Heart right ventricle (tissue), 16 donors: ENCODE measurements at places on chromosomes 3 and 15. TPM values are rescaled to one million over a fixed set of nuclear protein-coding genes. Genes with fewer than 3 reads are reported as not detected.

GRCh38 chr3:150385296-150386242 is 22.5 kb upstream of the TSC22D2 start:
- H3K4me1 ChIP-seq = peaks cover 27% of the 10 kb centered on the region
- H3K27me3 ChIP-seq = no peaks in the 10 kb centered on the region

GRCh38 chr3:160232014-160232413 is 6.8 kb downstream of the C3orf80 start:
- no peak overlapping the region for H3K27ac ChIP-seq
- DNase-seq = no peak
- peaks cover 42% of the 10 kb centered on the region for H3K27me3 ChIP-seq
- H3K4me1 ChIP-seq = peaks cover under 1% of the 10 kb centered on the region
- no peak overlapping the region for H3K4me3 ChIP-seq

DNA sequence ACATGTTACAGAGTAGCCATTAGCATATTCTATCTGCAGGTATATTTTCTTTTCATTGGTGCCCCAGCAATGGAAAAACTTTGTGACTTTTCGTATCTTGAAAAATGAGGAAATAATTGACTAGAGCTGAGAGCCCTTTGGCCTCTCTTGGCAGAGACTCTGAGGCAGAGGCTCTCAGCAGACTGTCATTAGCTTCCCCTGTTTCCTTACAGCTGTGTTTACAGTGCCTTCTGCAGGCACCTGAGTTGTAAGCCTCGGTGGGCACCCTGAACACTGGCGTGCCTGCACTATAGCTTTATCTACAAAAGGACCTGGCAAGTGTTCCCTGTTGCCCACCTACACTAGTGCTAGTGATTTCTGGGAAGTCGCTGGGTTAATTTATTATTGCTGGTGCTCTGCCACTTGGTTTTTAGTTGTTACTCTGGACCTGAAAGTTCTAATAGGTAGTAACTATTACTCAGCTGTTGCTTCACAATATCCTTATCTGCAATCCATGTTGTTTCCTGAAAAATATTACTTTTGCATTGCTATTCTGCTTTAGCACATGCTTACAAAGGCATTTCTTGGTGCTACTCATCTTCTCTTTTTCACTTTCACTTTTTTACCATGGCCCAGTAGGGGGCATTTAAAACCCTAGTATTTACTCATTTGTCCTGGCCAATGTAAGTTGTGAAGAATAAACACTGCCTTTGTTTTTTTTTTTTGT is 7.8 kb upstream of the GPR171 start:
- no peak overlapping the region for H3K27ac ChIP-seq
- H3K36me3 ChIP-seq = no peaks in the 10 kb centered on the region
- H3K4me1 ChIP-seq = no peaks in the 10 kb centered on the region

DNA sequence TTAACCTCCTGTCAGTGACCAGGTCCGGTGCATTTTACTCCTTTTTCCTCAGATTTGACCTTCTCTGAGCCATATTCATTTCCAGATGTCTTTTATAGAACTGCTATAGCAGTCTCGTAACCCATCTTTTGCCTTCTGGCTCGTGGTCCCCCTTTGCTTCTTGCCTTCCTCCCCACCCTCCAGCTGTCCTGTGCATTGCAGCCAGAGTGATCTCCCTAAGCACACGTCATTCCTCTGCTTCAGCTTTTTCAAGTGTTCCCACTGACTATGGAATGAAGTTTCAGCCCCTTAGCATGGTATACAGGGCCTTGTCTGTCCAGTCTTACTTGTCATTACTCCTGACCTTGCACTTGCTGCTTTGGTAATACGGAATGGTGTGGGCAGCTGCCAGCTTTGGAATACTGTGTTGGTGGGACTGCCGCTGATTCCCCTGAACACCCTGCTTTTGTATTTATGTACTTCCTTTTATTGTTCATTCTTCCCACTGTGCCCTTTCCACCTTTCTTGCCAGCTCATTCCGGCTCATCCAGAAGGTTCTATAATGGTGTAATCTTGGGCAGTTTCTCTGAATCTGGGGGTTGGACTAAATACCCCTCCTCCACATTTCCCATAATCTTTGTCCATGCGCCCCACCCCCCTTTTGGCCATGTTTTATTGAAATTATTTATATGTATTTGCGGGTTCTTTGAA is 38.9 kb downstream of the SLC25A26 start:
- peaks cover 25% of the 10 kb centered on the region for H3K4me1 ChIP-seq
- no peak for DNase-seq
- H3K36me3 ChIP-seq = no peaks in the 10 kb centered on the region
- H3K4me3 ChIP-seq = no peak overlapping the region

GRCh38 chr3:187368251-187369088 is at the start of gene RTP4:
Gene RTP4, plus strand, starts transcription at chr3:187368385. Its CDS starts 57 bp downstream, at chr3:187368442.
- H3K27me3 ChIP-seq = no peaks in the 10 kb centered on the region
- no peaks in the 10 kb centered on the region for H3K36me3 ChIP-seq
- peak; percentile 50 for DNase-seq
- H3K4me3 ChIP-seq = peak within 1 kb of the TSS; percentile 56
- no peaks in the 10 kb centered on the region for H3K4me1 ChIP-seq

- H3K27ac ChIP-seq = no peak overlapping the region
- no peaks in the 10 kb centered on the region for H3K4me1 ChIP-seq
- peak; percentile 15 for DNase-seq
- H3K27me3 ChIP-seq = no peaks in the 10 kb centered on the region
- H3K36me3 ChIP-seq = no peaks in the 10 kb centered on the region
Observed at GRCh38 chr3:38829404-38829803, 13.4 kb upstream of the SCN10A start.

- no peaks in the 10 kb centered on the region for H3K27me3 ChIP-seq
- no peaks in the 10 kb centered on the region for H3K36me3 ChIP-seq
- H3K27ac ChIP-seq = no peak overlapping the region
- H3K4me3 ChIP-seq = no peak overlapping the region
- no peaks in the 10 kb centered on the region for H3K4me1 ChIP-seq
- no peak for DNase-seq
Observed at GRCh38 chr3:94972066-94972465, 909.2 kb downstream of the NSUN3 start.

The P2RY1 gene
- total RNA-seq = 7.0 TPM

The FETUB gene
- total RNA-seq = not detected

The LRRK1 gene
- 1.9 TPM for total RNA-seq

The P2RY12 gene
- 0.76 TPM for total RNA-seq
